ENCODE measurements at places on chromosomes 11 and 22.

GRCh38 chr22:19289475-19290161 lies 1.9 kb downstream of the CLTCL1 start:
- DNase-seq: no peak

DNA sequence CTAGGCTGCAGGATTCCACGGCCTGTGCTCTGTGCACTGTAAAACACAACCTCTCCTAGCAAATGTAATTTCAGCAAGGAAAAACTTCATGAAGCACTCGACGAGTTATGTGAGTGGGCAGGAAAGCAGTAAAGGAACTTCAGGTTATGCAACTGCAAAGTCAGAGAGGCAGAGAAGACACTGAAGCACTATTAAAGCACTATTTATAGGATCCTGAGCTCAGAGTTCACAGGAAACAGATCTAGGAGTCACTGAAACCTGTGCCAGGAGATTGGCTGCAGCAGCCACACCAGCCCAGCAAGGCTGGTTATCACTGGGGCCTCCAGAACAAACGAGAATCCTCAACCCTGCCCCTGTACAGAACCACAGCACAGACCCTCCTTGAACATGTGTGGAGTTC lies 2.5 kb downstream of the SMIM35 start:
- no peak for DNase-seq

GRCh38 chr11:87265979-87266378 lies 228.2 kb downstream of the TMEM135 start:
- no peak for DNase-seq

DNA sequence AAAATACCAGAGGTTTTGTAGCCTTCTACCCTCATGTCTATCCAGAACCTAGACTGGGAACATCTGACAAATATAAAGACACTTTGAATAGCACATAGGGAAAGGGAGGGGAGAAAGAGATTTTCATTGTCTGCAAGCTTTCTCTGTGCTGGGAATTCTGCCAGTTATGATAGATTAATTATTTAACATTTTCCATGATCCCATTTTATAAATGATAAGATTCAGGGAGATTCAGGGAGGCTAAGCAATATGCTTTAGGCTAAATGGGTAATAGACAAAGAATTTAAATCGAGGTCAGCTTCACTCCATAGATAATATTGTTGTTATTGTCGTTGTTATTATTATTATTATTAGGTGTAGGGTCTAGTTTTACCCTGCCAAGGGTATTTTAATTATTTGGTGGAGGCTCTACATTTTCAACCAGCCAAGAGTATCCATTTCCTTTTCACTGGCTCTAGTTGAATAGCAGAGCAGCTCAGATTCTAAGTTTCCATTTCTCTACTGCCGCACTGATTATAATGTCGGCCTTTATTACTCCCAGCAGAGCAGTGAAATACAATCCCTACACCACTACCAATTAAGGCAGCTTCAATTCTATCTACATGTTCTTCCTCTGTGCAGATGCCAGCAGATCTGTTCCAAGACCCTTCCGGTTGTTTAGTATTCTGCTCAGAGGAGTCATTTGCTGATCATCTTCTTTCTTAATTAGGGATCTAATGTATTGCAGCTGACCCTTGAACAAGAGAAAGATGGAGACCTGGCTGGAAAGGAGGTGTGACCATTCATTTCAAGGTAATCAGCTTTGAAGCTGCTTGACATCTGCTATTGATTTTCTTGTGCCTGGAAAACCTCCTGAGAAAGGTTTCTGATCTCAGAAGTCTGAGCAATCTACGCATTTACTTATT lies 23.8 kb upstream of the SYN3 start:
- no peak for DNase-seq

GRCh38 chr22:37749226-37749625 lies 52.4 kb downstream of the TRIOBP start:
- no peak for DNase-seq

DNA sequence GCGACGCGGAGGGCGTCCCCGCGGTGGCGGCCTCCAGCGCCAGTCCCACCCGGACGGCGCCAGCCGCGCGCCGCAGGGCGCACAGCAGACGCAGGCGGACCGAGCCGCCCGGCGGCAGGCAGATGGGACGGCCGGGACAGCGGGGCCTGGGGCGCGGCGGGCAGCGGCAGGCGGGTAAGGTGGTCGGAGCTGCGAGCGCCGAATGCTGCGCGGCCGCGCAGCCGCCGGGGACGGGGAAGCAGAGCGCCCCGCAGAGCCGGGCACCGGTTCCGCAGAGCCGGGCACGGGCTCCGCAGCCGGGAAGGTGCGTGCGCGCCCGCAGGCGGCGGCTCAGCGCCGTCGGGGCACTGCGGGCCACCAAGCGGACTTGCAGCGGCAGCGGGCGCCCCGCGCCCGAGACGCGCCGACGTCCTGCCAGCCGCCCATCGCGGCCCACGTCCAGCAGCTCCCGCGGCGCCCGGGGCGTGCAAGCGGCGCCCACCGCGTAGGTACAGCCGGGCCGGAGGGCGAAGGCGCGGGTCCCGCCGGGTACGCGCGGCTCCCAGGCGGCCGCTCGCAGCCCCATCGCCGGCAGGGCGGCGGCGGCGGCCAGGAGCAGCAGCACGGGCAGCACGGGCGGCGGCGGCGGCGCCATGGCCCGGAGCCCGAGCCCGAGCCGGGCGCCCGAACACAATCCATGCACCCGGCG lies 739 bp downstream of the CELSR1 start:
- no peak for DNase-seq

DNA sequence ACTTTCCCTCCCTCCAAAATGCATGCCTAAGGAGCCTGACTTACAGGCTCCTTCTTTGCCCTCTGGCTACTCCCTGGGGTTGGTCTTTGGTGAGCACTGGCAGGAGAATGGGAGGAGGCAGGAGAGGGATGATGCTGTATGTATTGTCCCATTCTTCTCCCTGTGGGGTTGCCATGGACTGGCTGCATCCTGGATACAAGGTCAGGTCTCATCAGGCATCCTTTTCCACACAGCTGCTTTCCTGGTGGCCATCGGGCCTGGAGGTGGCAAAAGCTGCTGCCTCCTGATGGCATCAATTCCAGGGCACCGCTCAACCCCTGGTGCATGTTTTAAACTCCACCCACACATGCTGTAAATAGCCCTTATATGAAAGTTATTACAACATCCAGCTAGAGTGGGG lies 257.2 kb downstream of the ETS1 start:
- no peak for DNase-seq

DNA sequence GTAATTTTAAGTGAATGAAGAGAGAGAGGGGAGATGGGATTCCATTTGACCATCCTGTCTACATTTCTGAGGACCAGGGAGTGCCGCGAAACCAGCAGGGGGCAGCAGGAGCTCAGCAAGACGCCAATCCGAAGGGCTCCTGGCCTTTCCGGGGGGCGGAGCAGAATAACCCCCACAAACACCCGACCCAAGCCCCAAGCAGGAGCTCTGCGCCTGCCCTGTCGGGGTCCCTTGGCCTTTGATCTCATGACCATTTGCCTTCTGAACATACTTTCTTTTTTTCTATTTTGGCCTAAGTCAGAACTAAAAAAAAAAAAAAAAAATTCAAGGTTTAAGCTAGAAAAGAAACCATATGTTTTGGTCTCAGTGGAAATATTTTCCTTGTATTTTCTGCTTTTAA lies 21.9 kb upstream of the SCN2B start:
- DNase-seq: peak; percentile 81

GRCh38 chr22:40368016-40368415 lies 2.4 kb upstream of the SGSM3 start:
- DNase-seq: no peak

DNA sequence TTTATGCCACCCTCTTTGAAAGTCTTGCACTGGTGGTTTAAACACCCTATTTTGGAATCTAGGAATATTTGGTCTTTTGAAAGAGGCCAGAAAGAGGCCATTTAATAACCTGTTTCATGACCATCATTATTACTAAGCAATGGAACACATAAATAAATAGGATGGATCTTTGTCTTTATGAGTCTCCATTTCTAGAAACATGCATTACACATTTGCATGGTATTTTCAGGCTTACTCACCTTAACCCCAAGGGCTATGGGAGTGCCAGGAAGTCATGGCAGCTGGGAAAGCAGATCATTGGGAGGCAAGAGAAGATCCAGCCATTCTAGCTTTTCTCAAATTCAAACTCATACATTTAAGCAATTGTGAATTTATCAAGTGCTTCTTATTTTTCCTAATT lies 185.8 kb upstream of the POU2AF2 start:
- DNase-seq: no peak

DNA sequence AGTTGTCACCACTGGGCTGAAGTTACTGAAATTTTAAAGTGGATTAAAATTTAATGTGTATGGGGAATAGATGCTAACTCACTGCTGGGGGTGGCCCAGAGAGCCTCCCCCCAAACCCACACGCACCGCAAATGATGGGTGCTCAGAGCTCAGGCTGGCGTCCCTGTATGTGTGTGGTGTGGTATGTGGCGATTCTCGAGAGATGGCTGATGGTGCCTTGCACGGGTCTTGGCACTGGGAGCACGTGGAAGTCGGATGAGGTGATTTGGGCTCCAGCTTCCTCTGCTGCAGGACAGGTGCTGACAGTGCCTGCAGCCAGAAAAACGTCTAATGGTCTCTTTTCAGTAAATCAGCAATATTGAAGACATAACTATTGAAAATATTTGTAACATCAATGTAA lies 1473.3 kb downstream of the TBC1D22A start:
- DNase-seq: no peak

- peak; percentile 28 for DNase-seq
These were observed 22.1 kb upstream of the IGLL5 start for GRCh38 chr22:22865311-22866072.

- DNase-seq: no peak
These were observed 4.1 kb downstream of the TSPAN32 start for GRCh38 chr11:2305788-2306451.

DNA sequence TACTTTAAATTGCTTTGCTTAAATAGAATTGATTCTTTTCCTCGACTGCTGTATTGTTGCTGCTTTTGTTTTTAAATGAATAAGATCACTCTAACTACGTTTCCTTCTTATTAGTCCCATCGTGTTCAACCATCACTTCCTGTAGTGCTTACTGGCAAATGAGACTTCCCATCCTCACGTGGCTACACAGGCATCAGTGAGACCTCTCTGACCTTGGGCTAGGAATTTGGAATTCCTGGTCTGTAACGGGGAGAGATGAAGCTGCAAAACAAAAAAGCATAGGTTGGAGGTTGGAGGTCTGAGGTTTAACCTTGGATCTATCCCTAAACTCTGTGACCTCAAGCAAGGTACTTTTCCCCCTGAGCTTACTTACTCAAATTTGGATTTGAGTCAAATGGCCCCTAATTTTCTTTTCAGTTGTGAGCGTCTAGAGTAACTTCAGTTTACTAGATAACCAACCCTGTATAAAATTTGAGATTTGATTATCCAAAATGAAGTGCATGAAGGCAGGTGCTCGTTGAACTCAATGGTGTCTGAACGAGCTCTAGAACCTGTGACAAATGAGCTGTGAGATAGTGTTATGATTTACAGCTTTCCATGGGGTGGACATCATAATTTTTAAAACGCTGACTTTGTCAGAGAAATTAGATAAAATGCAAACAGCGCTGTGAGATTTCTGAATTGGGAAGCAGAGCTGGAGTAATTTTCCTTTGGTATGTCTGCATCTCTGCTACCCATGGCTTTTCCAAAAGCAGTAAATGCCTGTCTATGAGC lies 151.2 kb downstream of the DBX1 start:
- no peak for DNase-seq

DNA sequence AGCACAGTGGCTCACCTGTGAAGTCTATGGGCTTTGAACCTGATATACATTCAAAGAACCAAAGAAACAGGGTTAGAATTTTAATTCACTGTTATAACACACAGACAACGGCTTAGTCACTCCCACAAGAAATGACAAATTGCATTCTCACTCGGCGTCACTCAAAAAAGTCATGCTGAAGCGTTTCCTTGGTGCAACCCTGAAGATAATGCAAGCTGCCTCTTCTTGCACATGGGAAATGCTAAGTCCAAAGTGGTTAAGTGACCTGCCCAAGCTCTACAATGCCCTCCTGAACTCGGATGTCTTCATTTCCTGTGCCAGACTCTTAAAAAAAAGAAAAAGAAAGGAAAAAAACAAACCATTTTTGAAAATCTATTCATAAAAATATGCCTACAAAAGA lies 10.0 kb downstream of the LGR4 start:
- no peak for DNase-seq

GRCh38 chr11:44269369-44270351 lies 40.3 kb downstream of the ALX4 start:
- DNase-seq: no peak

GRCh38 chr11:77753230-77753629 lies 67.3 kb downstream of the RSF1 start:
- DNase-seq: no peak

- no peak for DNase-seq
These were observed 7.2 kb downstream of the AHNAK start for GRCh38 chr11:62539238-62539925.

DNA sequence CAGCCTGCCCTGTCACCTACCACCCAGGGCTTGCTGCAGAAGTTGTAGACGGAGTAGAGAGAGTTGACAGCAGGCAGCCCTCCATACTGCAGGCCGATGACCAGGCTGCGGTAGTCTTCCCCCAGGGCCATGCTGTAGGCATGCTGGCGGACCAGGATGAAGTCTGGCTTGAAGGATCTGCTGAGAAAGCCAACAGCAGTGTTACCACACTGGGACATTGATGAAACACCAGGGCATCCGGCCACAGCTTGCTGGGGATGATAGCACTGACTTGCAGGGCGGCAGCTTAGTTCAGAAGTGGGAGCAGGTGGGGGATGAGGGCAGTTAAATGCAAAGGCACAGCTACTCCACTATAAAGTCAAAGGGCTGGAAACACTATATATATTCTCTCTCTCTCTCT lies 67.4 kb downstream of the TIMP3 start:
- no peak for DNase-seq

DNA sequence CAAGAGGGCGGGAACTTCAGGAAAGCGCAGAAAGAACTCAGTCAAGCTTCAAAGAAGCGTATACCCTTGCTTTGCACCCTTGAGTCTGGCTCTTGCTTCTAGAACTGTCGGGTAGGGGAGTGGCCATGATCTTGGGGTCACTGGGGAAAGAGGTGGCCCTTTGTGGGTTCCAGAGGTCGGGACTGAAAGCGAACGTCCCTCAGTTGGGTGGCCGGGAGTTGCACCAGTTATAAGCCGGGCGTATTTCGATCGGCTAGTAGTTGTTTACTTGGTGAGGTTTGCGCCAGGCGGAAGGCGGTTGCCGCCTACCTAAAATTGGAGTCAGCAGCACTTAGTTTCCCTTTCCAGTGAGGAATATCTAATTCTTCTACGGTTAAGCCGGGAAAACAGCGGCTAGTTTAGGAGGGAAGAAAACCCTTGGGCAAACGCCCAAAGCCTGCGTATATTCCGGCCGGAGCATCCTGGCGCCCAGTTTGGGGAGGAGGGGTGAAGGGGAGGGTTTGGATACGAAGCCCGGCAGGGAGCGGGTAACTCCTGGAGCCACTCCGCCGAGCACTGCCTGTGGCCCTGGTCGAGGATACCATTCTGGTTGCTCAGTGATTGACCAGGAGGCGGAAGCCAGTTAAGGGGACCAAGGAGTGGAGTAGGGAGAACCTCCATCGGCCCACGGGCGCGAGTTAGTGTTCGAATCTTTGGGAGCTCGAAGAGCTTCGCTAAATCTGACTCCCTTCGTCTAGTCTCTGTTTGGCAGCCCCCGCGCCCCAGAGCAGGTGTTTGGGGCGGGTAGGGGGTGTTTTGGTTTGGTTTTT lies 807 bp upstream of the WT1 start:
- no peak for DNase-seq

GRCh38 chr11:111322534-111322933 lies 24.2 kb downstream of the POU2AF3 start:
- no peak for DNase-seq
